T follicular helper cell (primary cell): ENCODE measurements at places on chromosomes 2 and 18.
A peak's percentile ranks its signal among the peaks of the same experiment; 100 is the strongest.

DNA sequence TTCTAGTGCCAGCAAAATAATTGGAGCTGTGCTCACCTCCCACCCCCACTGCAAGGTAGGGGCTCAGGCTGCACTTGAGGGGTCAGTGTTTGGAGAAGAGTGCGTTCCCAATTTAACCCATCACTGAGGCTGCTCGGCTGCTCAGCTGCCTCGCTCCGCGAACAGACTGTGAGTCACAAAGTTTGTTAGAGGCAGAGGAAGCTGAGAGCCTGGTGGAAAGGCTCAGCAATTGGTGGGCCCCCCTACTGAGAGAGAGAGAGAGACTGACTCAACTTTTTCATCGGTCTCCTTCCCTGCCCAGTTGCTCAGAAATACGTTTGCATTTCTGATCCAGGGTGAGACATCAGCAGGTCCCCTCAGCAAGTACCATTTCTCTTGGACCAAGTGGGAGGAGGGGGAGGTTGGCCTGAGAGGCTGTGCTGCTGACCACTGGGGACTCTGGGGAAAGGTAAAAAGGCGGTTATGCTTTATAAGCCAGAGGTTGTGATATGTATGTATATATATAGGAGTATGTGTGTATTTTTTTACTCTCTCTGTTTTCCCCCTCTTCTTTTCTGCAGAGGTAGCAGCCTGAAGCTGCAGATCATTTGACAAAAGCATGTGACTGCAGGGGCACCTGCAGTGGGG lies 1.5 kb downstream of the EFR3B start:
- DNase-seq: peak; percentile 12

DNA sequence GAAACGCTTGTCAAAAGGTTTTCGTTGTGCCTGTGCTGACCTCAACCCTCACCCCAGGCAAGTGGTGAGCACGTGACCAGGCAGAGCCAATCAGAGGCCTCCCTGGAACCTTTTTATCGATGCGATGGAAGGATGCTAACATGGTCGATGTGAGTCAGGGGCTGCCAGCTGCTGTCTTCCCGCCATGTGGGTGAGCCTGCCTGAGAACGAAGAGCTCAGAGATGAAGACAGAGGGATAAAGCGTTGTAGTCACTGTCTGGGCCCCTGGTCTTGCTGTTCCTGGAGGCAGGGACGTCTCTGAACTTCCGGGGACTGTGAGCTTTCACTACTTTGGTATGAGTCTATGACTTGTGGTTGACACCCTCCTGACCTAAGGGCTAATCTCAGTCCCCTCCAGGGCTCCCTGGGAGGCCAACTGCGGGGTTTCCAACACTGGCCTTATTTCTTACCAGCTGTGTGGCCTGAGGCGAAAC lies 18.6 kb downstream of the DNMT3A start:
- peak; percentile 63 for DNase-seq

GRCh38 chr2:217681791-217682190 lies 321.0 kb downstream of the TNS1 start:
- DNase-seq: no peak

DNA sequence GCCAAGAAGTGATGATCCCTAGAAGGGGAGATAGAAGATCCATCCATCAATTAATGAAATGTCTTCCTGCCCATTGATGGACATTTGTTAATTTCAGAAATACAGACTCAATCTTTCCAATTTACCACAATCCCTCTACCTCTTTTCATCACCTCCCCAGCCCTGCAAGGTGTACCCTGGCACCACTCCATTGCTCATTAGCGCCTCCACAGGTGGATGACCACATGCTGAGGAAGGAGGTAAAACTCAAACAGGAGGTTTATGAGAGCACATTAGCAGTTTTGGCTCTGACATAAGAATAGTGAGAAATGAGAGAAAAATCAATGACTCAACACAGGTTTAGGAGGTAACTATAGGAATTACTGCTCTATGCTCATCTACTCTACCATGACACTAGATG lies 208.0 kb downstream of the C1D start:
- no peak for DNase-seq
